ENCODE measurements at places on chromosomes 6 and 20.

DNA sequence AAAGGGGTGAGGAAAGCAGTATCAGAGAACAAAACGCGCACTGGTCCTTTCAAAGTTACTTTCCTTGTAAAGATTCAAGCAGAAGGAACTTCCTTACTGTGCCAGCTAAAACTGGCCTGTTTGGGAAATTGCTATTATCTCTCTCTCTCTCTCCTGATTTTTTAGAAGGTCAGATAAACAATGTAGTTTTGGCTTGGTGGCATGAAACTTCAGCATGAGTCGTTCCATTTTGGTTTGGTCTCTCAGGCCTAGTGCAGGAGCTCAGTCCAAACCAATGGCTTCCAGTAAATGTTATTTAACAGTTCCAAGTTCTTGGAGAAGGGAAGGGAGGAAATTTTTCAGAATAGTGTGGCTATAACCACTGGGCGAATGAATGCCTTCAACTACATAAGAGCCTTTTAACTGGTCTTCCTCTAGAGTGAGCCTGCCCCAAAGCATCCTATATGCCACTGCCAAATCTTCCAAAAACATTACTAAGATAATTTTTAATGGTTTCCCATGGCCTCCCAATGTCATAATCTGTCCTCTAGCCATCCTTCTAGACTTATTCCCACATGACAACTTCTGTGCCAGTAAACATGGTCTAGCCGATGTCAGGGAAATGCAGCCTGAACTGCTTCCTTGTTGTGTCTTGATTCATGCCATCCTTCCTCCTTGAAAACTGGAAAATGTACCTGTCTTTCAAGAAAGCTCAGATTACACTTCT is 9.1 kb upstream of the SNX9 start:
- DNase-seq, result no peak

- no peak for DNase-seq
Measured at GRCh38 chr6:113980937-113981554, 10.1 kb upstream of the HDAC2 start.

GRCh38 chr6:137589067-137589848 is 95.1 kb upstream of the OLIG3 start:
- no peak for DNase-seq

- DNase-seq, result no peak
Measured at GRCh38 chr20:1734269-1734858, 76.8 kb upstream of the SIRPG start.

- no peak for DNase-seq
Measured at GRCh38 chr20:50855498-50856474, 60.9 kb downstream of the BCAS4 start.

- DNase-seq, result no peak
Measured at GRCh38 chr6:164021589-164022250, 607.2 kb downstream of the QKI start.

DNA sequence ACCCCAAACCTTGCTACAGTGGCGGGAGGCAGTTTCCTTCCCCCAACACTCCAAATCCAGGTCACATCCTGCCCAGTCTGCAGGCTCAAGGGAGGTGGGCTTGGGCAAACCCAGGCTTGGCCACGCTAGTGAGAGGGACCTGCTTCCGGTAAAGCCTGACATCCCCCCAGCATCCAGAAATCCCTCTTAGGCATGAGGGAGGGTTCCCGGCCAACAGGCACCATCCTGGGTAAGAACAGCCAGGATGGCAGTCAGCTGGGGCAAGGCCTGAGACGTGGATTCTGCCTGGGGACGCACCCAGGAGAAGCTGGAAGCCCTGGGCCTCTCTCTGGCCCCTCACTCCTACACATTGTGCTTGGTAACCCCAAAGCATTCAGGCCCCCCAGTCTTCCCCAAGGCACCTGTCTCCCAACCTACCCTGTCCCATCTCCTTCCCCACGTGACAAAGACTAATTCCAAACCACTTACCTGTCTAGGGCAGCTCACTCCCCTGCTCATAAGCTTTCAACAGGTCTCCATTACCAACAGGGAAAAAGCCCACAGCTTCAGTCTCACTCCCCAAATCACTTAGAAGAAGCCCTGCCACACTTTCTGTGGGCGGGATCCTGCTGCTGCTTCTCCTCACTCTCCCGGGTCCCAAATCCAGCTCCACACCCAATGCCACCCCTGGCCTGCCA is 2.1 kb downstream of the C20orf144 start:
- no peak for DNase-seq

DNA sequence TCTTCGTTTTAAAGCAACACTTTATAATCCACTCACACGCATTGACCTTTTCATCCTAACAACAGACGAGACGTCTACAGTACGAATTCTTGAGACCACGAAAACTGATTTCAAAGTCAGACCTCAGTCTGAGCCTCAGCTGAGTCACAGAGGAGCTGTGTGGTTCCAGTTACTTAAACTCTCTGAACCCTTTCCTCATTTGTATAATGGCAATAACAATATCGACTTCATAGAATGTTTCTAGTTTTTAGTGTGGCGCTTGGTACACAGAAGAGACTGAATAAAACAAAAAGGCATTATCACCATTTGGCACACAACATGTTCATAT is 236.9 kb downstream of the ATXN1 start:
- DNase-seq, result no peak

All from right forelimb (tissue), 1 donor.